ENCODE measurements at places on chromosomes 7 and 10. TPM values are rescaled to one million over a fixed set of nuclear protein-coding genes. Genes with fewer than 3 reads are reported as not detected.

Gene NPY4R2
- not detected for total RNA-seq

Gene BHLHA15
- total RNA-seq = not detected

Gene SFTPA1
- total RNA-seq = 0.19 TPM

Gene TRIM50
- not detected for total RNA-seq

Gene GNAI1
- 11.3 TPM for total RNA-seq

Gene MMP21
- total RNA-seq = not detected

Gene CPVL
- 86.9 TPM for total RNA-seq

Gene SEM1
- total RNA-seq = 55.3 TPM

Gene C10orf88
- total RNA-seq = 6.6 TPM

Gene STK31
- 0.35 TPM for total RNA-seq

Gene PARD3
- total RNA-seq = 36.7 TPM

Gene PIP4K2A
- total RNA-seq = 20.0 TPM

Gene CPA4
- total RNA-seq = 0.16 TPM

Gene DNAJC12
- total RNA-seq = 4.0 TPM

Gene C10orf105
- not detected for total RNA-seq

Gene PRR15
- 0.40 TPM for total RNA-seq

Gene HOXA6
- not detected for total RNA-seq

Gene PDIA4
- total RNA-seq = 38.5 TPM

Gene EVX1
- not detected for total RNA-seq

Gene HOXA5
- 0.30 TPM for total RNA-seq

Gene FERD3L
- not detected for total RNA-seq

Gene OR2A1
- total RNA-seq = 0.19 TPM

Gene GNGT1
- not detected for total RNA-seq

Gene EN2
- total RNA-seq = not detected

Gene INSYN2A
- total RNA-seq = 0.19 TPM

Gene GBX1
- 0.57 TPM for total RNA-seq
